ENCODE measurements at places on chromosomes 16 and 17. TPM values are rescaled to one million over a fixed set of nuclear protein-coding genes. Genes with fewer than 3 reads are reported as not detected.

The FOXJ1 gene
- not detected for total RNA-seq

The CRHR1 gene
- not detected for total RNA-seq

The HAS3 gene
- under 0.01 TPM for total RNA-seq

The C17orf50 gene
- total RNA-seq: not detected

The NPIPA2 gene
- not detected for total RNA-seq

The OR3A2 gene
- total RNA-seq: not detected

The SLC38A8 gene
- not detected for total RNA-seq

The GNG13 gene
- not detected for total RNA-seq

The WDR81 gene
- total RNA-seq: 23.4 TPM

The CRYBA1 gene
- not detected for total RNA-seq

The SPNS2 gene
- total RNA-seq: not detected

The MT3 gene
- total RNA-seq: not detected

The CCL11 gene
- total RNA-seq: not detected

The CTRL gene
- 0.53 TPM for total RNA-seq

The MGRN1 gene
- total RNA-seq: 37.7 TPM

The UTS2R gene
- total RNA-seq: not detected
